ENCODE measurements at places on chromosomes 5 and 9.

DNA sequence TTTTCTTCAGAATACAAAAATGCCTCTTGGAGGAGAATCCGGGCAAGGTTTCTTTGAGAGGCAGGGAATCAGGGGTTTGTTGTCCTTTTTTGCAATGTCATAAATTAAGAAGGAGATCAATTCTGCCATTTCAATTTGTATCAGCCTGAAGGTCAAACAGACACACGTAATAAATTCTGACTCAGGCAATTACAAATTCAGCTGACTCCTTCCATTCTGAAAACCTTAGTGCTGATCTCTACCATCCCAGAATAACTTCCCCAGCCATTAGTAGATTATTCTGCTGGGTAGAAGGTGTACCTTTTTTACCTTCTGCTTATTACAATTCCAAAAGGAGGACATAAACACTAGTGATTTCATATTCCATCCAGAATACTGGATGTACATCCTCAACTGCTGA is 516.6 kb downstream of the AGTPBP1 start:
- no peak for DNase-seq

- no peak for DNase-seq
Measured at GRCh38 chr5:38527475-38527874, 29.0 kb downstream of the LIFR start.

- no peak for DNase-seq
Measured at GRCh38 chr5:81286059-81286617, 15.2 kb upstream of the ZCCHC9 start.

DNA sequence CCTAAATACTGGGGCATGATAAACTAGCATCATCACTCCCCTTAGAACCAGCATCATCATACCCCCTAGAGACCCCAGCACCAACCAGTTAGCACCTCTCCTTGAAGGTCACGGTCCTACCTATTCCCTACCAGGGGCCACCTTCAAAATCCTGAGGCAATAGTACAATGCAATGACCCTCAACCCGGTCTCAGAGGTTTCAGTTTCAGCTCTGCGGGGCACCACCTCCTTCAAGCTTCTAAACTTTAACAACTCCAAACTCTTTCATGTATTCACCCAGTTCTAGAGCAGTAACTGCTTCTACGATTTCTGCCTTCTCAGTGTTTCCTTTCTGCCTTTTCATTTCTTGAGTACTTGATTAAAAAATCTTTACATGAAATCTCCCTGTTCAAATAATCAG is 130.1 kb upstream of the EPB41L4A start:
- no peak for DNase-seq

- DNase-seq = no peak
Measured at GRCh38 chr5:154358516-154359220, 87.1 kb upstream of the SAP30L start.

- DNase-seq = no peak
Measured at GRCh38 chr9:99634186-99634585, 187.5 kb upstream of the NR4A3 start.

DNA sequence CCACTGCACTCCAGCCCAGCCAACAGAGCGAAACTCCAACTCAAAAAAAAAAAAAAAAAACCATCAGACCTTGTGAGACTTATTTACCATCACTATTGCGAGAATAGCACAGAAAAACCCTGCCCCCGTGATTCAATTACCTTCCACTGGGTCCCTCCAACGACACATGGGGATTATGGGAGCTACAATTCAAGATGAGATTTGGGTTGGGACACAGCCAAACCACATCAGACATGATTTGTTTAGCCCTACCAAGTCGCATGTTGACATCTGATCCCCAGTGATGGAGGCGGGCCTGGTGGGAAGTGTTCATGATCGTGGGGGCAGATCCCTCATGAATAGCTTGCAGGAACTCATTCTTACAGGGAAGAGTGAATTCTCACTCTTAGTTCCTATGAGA is 26.6 kb downstream of the MYO10 start:
- DNase-seq = no peak

DNA sequence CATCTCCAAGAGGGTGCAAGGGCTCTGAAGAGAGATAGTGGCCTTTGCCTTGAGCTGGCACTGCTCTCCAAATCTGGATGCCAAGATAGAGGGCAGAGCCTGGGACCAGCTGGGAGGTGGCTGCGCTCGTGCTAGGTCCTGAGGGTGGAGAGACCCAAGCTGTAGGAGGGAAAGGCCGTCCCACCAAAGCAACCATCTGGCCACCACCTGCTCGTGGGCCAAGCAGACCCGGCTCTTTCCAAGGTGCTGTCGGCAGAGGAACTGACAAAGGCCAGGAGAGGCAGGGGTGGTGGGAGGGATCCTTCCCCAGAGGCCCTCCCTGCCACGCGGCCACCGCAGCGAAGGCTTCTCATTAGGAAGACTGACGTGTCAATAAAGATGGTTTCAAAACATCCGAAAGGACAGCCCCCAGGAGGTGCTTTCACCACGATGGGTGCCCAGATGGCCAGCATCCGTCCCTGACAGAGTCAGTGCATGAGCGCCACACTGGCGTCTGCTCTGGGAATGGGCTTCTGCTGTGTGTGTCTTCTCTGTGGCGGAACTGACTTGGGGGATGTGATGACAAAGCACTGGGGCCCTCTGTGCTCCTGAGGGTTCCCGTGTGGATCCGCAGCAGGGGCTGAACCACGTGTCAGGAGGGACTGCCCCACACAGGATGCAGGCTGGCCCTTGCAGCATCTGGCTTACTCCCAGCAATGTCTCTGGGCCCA is 213.5 kb downstream of the FANCC start:
- DNase-seq = no peak

DNA sequence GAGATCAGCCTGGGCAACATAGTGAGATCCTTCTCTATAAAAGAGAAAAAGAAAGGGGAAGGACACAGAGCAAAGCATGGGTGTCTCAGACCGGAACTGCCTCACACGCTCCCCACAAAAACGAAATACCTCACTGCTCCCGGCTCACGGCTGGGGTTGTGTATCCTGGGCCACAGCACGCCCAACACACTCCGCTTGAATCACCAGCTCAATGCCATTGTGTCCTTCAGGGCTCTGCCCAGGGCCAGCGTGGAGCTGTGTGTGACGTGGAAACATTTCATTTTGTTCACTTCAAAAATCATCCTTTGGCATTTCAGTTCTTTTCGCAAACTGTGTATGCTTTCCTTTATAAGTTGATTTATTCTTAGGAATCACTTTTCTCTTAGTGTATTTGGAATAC is 279.5 kb downstream of the IRX1 start:
- DNase-seq = no peak

Data from fibroblast of skin of left quadriceps (primary cell).